Mesangial cell (primary cell): ENCODE measurements at places on chromosomes 4 and X. TPM values are rescaled to one million over a fixed set of nuclear protein-coding genes. Genes with fewer than 3 reads are reported as not detected.

GAGE1 gene
- not detected in 2 replicates for total RNA-seq

PABPC1L2B gene
- not detected in 2 replicates for total RNA-seq

S100P gene
- total RNA-seq, result not detected in 2 replicates

PABPC1L2A gene
- not detected in 2 replicates for total RNA-seq

BST1 gene
- total RNA-seq, result 12.8 and 18.6 TPM in 2 replicates

RUFY3 gene
- 15.0 and 19.0 TPM in 2 replicates for total RNA-seq

ADRA2C gene
- 0.13 TPM in 1 of 2 replicates, not detected in the other for total RNA-seq

LRP2BP gene
- total RNA-seq, result under 0.01 and 0.16 TPM in 2 replicates

CD38 gene
- under 0.01 and 0.38 TPM in 2 replicates for total RNA-seq

GPR143 gene
- total RNA-seq, result 27.1 and 33.6 TPM in 2 replicates
